Stomach (tissue), 19 donors: ENCODE measurements at places on chromosomes 3 and 15.
A peak's percentile ranks its signal among the peaks of the same experiment; 100 is the strongest.

- DNase-seq: peak; percentile 53
Observed at GRCh38 chr15:66651913-66652642, 50.0 kb upstream of the SMAD6 start.

GRCh38 chr15:63449731-63450130 is 54.7 kb upstream of the USP3 start:
- DNase-seq: no peak

- no peak for DNase-seq
Observed at GRCh38 chr3:100766069-100766468, 56.8 kb downstream of the TFG start.

DNA sequence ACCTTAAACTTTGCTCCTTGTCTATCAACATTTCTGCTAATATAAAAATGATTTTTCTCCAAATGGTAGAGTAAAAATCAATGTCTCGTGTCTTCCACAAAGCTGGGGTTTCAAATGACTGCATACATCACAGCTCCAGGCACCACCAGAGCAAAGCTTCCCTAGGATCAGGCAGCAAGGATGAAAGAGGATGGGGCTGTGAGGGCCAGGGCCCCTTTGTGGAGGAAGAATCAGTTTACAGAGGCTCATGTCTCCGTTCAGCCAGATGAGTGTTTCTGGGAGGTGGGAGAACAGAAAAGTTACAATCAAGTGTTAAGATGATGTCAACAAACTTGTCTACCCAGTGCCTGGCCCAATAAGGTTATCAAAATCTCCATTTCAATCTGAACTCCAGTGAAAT is 105.5 kb downstream of the BDH1 start:
- no peak for DNase-seq

GRCh38 chr3:14458434-14459275 is 56.2 kb downstream of the SLC6A6 start:
- DNase-seq: no peak

GRCh38 chr3:187878772-187879518 is 133.7 kb upstream of the BCL6 start:
- DNase-seq: peak; percentile 29

GRCh38 chr15:42508263-42508690 is 12.8 kb downstream of the SNAP23 start:
- no peak for DNase-seq

- DNase-seq: no peak
Observed at GRCh38 chr3:113551820-113552219, 19.5 kb downstream of the SIDT1 start.

GRCh38 chr3:47416041-47416440 is 35.2 kb downstream of the PTPN23 start:
- peak; percentile 47 for DNase-seq

GRCh38 chr3:81743096-81744025 is 18.1 kb downstream of the GBE1 start:
- DNase-seq: peak; percentile 27

DNA sequence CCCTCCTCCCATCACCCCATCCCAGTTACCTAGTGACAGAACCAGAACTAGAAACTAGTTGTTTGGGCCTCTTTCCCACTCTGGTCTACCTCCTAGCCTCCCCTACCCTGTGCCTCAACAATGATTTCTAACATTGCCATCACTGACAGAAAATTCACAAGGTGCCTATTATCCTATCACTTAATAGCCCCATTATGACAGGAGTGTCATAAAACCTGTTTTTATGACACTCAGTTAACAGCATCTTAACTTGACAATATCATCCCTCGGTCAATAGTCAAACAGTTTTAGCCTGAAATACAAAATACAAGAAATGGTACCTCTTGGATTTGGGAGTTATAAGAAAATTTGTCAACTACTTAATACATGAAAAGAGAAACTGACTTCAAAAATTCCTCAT is 46.5 kb downstream of the ULK4 start:
- DNase-seq: no peak
